Stimulated activated CD8-positive, alpha-beta memory T cell treated with anti-CD3 and anti-CD28 coated beads, Interleukin-7, amount 100 ng/mL, for 1 hour (primary cell): ENCODE measurements at places on chromosomes 2 and 18.

GRCh38 chr2:207468488-207468887, 61.3 kb upstream of the CREB1 start:
- no peak for DNase-seq

- no peak for DNase-seq
Measured at GRCh38 chr18:79508565-79509535, 113.1 kb downstream of the NFATC1 start.

GRCh38 chr2:180017784-180018183, 10.7 kb upstream of the CWC22 start:
- no peak for DNase-seq

GRCh38 chr2:127153691-127154158, 46.8 kb upstream of the BIN1 start:
- no peak for DNase-seq

DNA sequence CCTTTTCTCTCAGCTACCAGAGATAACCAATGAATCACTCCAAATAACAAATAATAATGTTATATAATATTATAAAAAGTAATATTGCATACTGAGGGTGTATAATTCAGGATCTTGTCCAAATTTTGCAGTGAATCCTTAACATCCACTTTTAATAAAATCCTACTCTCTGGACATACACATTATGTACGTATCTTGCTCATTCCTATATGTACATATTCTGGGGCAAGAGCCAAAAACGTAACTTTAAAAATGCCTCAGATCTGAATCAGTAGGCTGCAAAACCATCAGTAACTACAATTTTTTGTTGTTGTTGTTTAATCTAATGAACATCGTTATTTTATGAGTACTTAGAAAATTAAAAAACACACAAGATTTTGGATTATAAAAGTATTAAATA, 65.3 kb downstream of the SMAD2 start:
- no peak for DNase-seq

DNA sequence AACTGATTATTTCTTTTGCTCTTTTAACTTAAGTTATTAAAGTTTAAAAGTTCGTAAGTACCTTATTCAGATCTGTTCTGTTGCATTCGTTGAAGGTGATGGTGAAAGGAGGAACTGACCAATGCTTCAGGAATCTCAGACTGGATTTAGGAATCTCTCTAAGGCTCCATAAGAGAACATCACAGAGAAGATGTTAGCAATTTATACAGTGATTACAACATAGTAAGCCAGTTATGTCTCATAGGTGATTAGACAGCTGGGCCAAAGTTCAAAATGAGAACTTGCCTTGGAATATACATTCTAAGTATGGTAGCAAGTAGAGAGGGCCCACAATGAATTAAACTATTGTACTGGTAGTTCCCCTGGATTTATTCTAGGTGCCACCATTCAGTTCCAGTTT, 3.2 kb downstream of the MARS2 start:
- DNase-seq, result no peak

- DNase-seq, result no peak
Measured at GRCh38 chr2:240322991-240323390, 112.5 kb upstream of the GPC1 start.
